ENCODE measurements at places on chromosomes 12 and 14. TPM values are rescaled to one million over a fixed set of nuclear protein-coding genes. Genes with fewer than 3 reads are reported as not detected.

OR11G2 gene
- not detected for total RNA-seq

JPH4 gene
- 0.11 TPM for total RNA-seq

USP44 gene
- total RNA-seq = 2.8 TPM

BDKRB1 gene
- not detected for total RNA-seq

FAM181A gene
- 3.6 TPM for total RNA-seq

BDKRB2 gene
- total RNA-seq = 3.2 TPM

- H3K4me3 ChIP-seq = no peak overlapping the region
- H3K27me3 ChIP-seq = no peaks in the 10 kb centered on the region
- H3K27ac ChIP-seq = peak overlapping the region; percentile 71
- H3K4me1 ChIP-seq = peaks cover 13% of the 10 kb centered on the region
These were observed 3.6 kb downstream of the IFT43 start for GRCh38 chr14:75989134-75989533.

DNA sequence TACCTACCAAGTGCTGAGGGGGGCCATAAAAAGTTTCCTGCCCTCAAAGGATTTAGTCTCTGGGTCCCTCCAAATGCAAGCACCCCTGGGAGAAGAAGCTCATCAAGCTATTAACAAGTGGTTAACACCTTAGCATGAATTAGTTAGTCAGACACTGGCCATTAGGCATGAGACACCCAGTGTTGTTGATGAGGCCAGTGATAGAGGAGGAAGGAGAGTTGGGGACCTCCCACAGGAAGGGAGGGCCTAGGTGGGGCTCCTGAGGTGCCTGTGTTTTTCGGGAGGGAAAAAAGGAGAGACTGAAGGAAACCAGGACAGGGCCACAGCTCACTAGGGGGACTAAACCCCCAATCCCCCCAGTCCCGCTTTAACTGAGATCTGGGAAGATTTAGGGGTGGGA is 4.5 kb upstream of the KRT71 start:
- peaks cover 5% of the 10 kb centered on the region for H3K4me1 ChIP-seq
- DNase-seq = no peak
- no peaks in the 10 kb centered on the region for H3K36me3 ChIP-seq
- H3K4me3 ChIP-seq = no peak overlapping the region
- no peaks in the 10 kb centered on the region for H3K27me3 ChIP-seq

DNA sequence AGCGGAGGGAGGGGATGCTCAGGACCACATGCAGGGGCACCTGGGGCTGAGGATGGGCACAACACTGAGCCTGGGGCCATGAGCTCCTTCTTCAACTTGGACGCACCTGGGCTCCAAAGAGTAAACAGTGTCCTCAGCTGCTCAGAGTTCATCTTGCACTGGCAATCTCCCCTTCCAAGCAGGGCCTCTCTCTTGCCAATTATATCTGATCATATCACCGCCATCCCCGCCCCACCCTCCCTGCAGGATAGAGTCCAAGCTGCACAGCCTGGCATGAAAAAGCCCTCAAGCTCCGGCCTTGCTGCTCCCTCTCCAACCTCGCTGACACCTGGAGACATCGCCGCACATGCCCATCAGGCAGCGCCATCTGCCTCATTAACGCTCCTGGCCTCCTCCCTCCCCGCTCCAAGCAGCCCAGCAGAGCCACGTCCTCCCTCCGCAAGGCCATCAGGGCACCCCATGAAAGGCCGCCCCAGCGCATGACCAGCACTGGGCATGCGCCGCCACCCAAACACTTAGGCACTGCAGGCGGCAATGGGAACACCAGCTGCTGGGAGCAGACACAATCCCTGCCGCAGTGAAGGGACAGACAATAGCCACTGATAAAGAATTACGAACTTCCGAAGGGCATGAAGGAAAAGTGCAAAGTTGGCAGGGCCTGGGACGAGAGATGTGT is 88.8 kb downstream of the CHGA start:
- no peak overlapping the region for H3K4me3 ChIP-seq
- H3K27me3 ChIP-seq = no peaks in the 10 kb centered on the region
- H3K27ac ChIP-seq = no peak overlapping the region

DNA sequence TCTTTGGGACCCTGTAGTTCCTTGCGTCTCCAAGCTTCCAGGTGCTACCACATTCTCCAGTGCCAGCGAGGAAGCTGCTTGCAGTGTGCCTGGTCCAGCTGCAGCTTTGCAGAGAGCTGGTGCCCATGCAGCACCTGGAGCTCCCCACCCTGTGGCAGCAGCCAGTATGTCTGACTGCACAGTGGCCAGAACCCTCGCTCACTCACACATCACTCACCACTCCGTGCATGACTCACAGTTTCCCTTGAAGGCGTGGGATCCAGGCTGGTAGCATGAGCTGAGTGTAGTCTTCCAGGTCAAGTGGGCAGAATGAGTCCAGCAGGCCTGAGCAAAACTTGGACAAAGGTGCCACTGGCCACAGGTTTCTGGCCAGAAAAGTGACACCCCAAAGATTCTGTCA is 33.6 kb downstream of the SDR9C7 start:
- H3K36me3 ChIP-seq = no peaks in the 10 kb centered on the region
- no peaks in the 10 kb centered on the region for H3K27me3 ChIP-seq
- H3K27ac ChIP-seq = no peak overlapping the region
- no peak for DNase-seq
- no peaks in the 10 kb centered on the region for H3K4me1 ChIP-seq
- no peak overlapping the region for H3K4me3 ChIP-seq

GRCh38 chr14:92421751-92422150 is 91.8 kb upstream of the RIN3 start:
- DNase-seq = no peak
- H3K4me1 ChIP-seq = no peaks in the 10 kb centered on the region
- H3K27ac ChIP-seq = no peak overlapping the region
- H3K27me3 ChIP-seq = no peaks in the 10 kb centered on the region
- H3K36me3 ChIP-seq = no peaks in the 10 kb centered on the region
- no peak overlapping the region for H3K4me3 ChIP-seq

DNA sequence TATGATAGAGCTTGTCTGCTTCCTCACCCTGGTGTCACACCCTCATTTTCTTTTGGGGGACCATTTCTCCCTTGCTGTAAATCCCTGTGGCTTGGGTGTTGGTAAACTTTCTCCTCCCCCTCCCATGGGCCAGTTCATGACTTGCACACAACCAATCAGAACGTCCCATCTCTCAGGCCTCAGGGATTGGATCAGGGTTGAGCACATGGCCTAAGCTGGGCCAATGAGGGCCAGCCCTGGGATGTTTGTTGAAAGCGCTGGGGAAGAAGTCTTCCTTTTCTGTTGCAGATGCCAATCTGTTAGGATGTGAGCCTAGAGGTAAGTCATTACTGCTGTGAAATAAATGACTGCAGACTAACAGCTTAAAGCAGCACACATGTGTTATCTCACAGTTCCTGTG is 136.7 kb downstream of the AACS start:
- H3K36me3 ChIP-seq = no peaks in the 10 kb centered on the region
- H3K27me3 ChIP-seq = no peaks in the 10 kb centered on the region
- no peaks in the 10 kb centered on the region for H3K4me1 ChIP-seq

DNA sequence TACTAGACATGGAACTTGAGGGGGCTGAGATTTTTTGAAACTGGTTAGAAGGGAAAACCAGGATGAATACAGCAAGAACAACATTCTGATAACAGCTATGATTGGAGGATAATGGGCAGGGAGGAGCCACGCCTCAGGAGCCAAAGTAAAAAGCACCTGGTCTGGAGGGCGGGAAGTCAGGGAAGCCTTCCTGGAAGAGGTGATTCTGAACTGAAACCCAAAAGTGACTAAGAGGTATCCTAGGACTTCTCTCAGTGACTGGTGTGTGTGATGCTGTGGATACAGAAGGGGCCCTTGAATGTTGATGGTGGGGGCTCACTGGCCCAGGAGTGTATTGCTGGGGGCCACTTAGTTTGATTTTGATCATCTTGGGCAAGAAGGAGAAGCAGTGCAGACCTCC is 18.8 kb upstream of the GPR68 start:
- no peak for DNase-seq
- H3K4me3 ChIP-seq = no peak overlapping the region
- peaks cover 10% of the 10 kb centered on the region for H3K4me1 ChIP-seq
- H3K27me3 ChIP-seq = no peaks in the 10 kb centered on the region

GRCh38 chr14:71237556-71237955 is 330.3 kb downstream of the PCNX1 start:
- peak; percentile 20 for DNase-seq
- no peaks in the 10 kb centered on the region for H3K36me3 ChIP-seq
- no peaks in the 10 kb centered on the region for H3K4me1 ChIP-seq
- H3K27ac ChIP-seq = no peak overlapping the region
- H3K27me3 ChIP-seq = no peaks in the 10 kb centered on the region

GRCh38 chr12:95605875-95606274 is 54.6 kb upstream of the USP44 start:
- H3K36me3 ChIP-seq = no peaks in the 10 kb centered on the region
- H3K27ac ChIP-seq = peak overlapping the region; percentile 61
- no peak for DNase-seq
- H3K4me1 ChIP-seq = peaks cover 11% of the 10 kb centered on the region

DNA sequence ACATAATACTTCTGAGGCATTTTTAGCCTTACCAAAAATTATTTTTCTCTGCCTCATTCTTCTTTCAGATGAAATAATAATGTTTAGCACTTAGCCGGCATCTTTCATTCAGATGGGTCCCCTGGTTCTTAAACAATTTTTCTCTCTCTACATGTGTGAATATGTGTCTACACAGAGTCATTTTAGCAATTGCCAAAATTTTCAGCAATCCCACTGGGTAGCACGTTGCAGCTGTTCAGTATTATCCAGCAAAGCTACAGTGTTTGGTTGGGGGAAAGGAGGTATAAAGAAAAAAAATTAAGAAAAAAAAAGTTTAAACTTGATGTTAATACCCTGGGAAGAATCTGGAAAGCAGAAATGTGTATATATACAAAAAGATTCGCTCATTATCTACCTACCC is 160.5 kb upstream of the TRHDE start:
- H3K4me1 ChIP-seq = no peaks in the 10 kb centered on the region
- H3K27me3 ChIP-seq = no peaks in the 10 kb centered on the region
- H3K4me3 ChIP-seq = no peak overlapping the region
- H3K27ac ChIP-seq = no peak overlapping the region
- DNase-seq = no peak
- H3K36me3 ChIP-seq = no peaks in the 10 kb centered on the region

- H3K4me3 ChIP-seq = no peak overlapping the region
- peak overlapping the region; percentile 48 for H3K27ac ChIP-seq
- peak; percentile 40 for DNase-seq
- H3K36me3 ChIP-seq = no peaks in the 10 kb centered on the region
- no peaks in the 10 kb centered on the region for H3K27me3 ChIP-seq
These were observed 478.4 kb downstream of the RAD51B start for GRCh38 chr14:68297876-68298468.

- DNase-seq = no peak
- no peak overlapping the region for H3K4me3 ChIP-seq
- H3K27ac ChIP-seq = no peak overlapping the region
These were observed 59.4 kb downstream of the SDR9C7 start for GRCh38 chr12:56874821-56875220.

DNA sequence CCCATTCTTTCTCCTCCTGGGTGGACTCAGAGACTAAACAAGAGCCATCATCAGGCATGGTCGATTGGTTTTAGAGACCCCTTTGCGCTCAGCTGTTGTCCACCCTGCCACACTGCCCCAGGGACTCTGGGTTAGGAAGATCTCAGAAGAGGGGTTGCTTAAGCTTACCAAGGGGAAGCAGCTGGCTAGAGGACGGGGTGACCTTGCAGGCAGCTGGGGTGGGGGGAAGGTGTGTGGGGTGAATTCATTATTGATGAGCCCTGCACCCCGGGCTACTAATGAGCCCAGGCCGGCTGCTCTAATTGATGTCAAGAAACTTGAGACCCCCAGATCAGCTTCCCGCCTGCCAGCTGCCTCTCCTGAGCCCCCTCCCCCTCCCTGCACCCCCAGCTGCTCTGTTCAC is 8.7 kb upstream of the ZNF385A start:
- no peaks in the 10 kb centered on the region for H3K27me3 ChIP-seq
- H3K27ac ChIP-seq = no peak overlapping the region
- H3K4me3 ChIP-seq = no peak overlapping the region
- no peak for DNase-seq

DNA sequence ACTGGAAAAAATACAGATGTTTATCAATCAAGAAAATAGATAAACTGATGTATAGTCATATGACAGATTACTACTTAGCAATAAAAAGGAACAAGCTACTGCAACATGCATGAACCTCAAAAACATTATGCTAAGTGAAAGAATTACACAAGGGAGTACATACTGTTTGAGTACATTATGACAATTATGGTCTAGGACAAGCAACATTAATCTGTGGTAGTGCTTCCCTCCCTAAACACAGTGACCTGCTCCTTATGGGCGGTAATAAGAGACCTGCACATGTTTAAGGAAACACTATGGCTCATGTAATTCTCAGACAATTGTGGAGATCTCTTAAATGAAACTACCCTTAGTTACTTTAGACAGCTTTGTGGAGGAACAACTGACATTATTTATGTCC is 421.2 kb upstream of the FBXO33 start:
- no peak overlapping the region for H3K4me3 ChIP-seq
- no peaks in the 10 kb centered on the region for H3K36me3 ChIP-seq
- no peaks in the 10 kb centered on the region for H3K27me3 ChIP-seq
- no peaks in the 10 kb centered on the region for H3K4me1 ChIP-seq

DNA sequence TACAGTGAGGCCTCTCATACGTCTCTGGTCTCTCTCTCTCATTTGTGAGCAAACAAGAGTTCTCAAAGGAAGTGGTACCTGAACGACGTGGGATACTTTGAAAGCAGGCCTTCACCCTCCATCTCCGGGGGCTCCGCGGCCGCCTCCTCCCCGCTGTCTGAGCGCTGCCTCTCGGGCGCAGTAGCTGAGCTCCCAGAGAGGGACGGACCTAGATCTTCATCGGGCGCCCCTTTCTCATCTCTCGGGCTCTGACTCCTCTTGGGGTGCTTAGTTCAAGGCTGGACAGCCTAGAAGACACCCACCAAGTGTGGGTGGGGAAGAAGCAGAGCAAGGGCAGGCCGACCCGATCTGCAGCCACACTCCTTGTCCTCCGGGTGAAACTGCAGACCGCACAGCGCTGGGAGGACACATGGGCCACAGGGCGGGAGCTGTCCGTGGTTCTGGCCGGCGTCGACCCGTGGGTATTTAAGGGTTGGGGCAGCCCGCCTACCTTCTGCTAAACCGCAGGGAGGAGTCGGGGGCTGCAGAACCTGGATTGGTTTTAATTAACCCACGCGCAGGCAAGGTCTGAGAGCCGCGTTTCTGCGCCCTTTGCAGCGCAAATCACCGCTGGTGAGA is 92.7 kb downstream of the PAH start:
- no peaks in the 10 kb centered on the region for H3K36me3 ChIP-seq
- H3K4me1 ChIP-seq = no peaks in the 10 kb centered on the region
- peak; percentile 16 for DNase-seq
- H3K27ac ChIP-seq = no peak overlapping the region

DNA sequence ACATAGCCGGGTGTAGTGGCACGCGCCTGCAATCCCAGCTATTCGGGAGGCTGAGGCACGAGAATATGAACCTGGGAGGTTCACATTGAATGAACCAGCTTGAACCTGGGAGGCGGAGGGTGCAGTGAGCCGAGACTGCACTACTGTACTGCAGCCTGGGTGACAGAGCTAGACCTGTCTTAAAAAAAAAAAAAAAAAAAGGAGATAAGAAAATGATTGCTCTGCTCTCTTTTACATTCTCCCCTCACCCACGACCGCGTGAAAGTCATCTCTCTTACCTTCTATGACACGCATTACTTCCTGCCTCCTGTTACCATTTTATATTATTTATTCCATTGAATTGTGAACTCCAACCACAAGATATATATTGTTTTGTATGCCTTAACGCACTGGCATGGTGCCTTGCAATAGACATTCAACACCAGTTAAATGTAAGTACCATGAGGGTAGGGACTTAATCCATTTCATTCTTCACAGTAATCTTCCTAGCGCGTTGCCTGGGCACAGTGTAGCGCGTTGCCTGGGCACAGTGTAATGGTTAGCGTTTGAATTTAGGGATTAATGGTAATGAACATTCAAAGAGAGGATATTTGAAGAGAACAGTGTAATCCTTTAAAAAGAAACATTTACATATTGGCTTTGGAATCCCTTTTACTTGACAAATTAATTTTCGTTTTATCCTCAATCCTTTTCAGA is 2.7 kb downstream of the RAP1B start:
- no peaks in the 10 kb centered on the region for H3K27me3 ChIP-seq
- H3K36me3 ChIP-seq = no peaks in the 10 kb centered on the region
- H3K4me1 ChIP-seq = peaks cover 43% of the 10 kb centered on the region

Data from thyroid gland (tissue), 4 donors.